ENCODE measurements at places on chromosomes 16 and 17.
A peak's percentile ranks its signal among the peaks of the same experiment; 100 is the strongest.

DNA sequence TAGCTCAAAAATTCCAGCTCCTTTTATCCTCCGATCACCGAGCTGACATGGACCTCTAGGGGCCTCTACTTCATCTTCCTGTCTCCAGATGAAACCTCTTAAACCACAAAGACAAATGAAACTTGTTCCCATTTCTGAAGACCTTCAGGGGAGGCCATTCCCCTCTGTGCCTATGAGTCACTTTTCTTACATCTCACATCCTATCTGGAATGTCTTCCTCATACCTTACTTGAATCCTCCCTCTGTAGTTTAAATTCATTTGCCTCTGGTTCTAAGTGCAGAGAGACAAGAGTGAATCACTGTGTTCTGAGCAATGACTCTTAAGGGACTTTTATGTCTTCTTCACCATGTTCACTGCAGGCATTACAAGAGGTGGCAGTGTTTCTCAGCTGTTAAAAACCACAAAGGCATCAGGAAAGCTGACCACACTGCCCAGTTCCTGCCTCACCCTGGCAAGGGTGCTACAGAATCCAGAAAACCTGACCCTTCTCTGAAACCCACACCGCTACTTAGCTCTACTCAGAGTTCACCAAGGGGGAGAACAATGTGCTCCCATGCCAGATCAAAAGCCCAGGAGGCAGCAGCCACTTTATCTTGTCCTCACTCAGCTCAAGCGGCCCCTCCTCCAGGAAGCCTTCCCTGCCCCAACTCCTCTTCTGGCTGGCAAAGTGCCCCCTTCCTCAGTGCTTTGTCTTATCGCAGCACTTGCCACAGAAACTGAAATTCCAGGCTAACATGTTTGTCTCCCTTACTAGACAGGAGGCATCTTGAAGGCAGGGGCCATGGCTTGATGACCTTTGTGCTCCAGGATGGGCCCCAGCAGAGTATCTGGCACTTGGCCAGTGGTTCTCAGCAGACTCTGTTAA lies 6.4 kb downstream of the CUEDC1 start:
- DNase-seq: peak; percentile 72

DNA sequence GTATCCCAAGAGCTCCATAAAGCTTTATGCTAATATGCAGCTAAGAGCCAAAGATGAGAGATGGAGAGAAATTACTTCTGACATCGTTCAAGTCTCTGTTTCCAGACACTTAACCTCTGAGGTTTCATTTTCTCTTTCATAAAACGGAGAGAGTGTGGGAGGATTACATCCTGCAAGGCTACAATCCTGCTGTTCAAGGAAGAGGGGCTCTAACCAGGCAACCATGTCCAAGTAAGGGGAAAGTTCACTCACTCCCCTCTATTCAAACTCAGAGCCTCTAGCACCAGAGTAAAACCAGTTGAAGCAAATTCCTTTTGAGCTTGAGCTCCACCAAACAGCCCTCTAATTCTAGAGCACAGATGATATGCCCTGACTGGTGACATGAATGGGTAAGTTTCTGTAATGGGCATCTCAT lies 397.4 kb downstream of the NPIPA8 start:
- DNase-seq: no peak

- no peak for DNase-seq
Measured at GRCh38 chr16:80174416-80174815, 366.4 kb upstream of the DYNLRB2 start.

- no peak for DNase-seq
Measured at GRCh38 chr17:31647661-31648060, 211.4 kb downstream of the COPRS start.

- DNase-seq: no peak
Measured at GRCh38 chr17:64202683-64203344, 60.2 kb downstream of the TEX2 start.

- no peak for DNase-seq
Measured at GRCh38 chr17:78965491-78965924, 14.2 kb downstream of the LGALS3BP start.

DNA sequence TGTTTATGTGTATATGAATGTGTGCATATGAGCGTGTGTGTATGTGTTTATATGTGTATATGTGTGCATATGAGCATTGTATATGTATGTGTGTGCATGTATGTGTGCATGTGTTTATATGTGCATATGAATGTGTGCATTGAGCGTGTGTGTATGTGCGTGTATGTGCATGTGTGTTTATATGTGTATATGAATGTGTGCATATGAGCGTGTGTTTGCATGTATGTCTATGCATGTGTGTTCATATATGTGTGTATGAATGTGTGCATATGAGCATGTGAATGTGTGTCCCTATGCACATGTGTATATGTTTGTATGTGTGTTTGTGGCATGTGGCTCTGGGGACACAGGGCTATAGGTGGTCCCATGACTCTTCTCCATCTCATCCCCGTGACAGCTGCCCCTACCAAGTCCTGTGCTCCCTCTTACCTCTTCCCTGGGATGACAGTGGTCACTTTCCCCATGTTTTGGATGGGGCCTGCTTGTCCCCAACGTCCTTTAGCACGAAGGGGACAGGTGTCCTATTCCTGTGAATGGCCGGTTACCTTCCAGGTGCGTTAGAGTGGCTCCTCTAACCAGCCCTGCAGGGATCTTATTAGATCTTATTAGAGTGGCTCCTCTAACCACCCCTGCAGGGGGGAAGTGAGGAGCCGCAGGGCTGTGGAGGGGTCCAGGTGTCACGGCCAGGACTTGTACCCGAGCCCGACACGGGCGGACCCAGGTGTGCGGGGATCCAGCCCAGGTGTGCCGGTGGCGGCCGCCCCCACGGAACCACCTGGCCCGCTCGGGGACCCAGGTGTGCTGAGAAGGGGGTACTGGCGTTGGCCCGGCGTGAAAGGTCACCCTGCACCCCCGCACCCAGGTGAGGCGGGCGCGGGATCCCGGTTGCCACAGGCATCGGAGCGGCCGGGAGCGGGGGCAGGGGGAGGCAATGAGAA lies 105.6 kb downstream of the SEC14L1 start:
- DNase-seq: peak; percentile 51

DNA sequence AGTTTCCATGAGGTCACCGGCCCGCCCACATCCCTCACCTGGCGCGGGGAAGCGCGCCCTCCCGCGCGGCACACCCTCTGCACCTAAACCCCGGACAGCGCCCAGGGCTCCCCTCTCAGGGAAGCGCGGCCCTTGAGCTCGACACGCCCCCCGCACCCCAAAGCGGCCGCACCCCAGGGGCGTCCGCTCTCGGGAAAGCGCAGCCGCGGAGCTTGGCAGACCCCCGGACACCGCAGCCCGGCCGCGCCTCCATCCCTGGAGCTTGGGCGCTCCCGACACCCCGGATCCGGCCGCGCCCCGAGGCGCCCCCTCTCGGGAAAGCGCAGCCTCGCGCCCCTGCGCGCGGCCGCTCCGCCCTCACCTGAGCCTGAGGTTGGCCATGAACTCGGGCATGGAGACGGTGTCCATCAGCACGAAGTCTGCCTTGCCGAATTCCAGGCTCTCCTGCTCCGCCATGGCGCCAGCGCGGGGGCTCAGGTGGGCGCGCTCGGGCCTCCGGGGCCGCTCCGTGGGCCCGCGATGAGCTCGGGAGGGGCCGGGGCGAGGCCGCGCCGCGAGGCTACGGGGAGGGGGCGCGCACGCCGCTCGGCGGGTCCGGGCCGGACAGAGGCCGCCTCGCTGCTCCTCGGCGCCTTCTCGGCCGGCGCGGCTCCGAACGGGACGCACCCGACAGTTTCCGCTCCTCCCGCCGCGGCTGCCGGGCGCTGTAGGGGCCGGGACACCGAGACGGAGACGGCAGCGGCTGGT lies at the start of gene MYO1D:
Gene MYO1D (minus strand): TSS at position 708 of the 747 bp plus-strand sequence. CDS start 252 bp downstream, at position 456.
- peak; percentile 92 for DNase-seq

DNA sequence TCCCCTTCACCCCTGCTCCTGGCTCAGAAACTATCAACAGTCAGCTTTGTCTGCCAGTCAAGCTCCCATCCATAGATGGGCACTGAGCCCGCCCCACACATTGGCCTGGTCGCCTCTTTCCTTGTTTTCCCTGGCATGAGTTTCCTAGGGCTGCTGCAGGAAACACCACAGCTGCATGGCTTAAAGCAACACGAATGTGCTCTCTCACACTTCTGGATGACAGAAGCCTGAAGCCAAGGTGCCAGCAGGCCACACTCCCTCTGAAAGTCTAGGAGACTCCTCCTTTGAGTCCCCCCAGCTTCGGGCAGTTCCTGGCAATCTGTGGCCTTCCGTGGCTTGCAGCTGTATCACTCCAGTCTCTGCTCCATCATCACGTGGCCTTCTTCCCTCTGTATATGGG lies 69.9 kb downstream of the TBC1D16 start:
- DNase-seq: peak; percentile 34

DNA sequence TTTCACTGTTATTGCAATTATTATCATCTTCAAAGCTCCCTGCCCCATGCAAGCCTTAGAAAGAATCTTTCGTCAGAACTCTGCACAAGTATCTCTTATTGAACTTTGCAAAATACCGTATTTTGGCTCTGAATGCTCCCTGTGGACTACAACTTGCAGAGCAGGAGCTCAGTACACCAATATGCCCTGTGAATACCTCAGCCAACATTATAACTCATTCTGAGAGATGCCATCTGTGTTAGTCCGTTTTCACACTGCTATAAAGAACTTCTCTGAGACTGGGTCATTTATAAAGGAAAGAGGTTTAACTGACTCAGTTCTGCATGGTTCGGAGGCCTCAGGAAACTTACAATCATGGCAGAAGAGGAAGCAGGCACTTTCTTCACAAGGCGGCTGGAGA lies 87.2 kb upstream of the XYLT1 start:
- DNase-seq: peak; percentile 11

GRCh38 chr16:49834531-49835151 lies 21.3 kb downstream of the ZNF423 start:
- peak; percentile 72 for DNase-seq

GRCh38 chr17:67492824-67493517 lies 115.9 kb downstream of the PITPNC1 start:
- DNase-seq: peak; percentile 33

DNA sequence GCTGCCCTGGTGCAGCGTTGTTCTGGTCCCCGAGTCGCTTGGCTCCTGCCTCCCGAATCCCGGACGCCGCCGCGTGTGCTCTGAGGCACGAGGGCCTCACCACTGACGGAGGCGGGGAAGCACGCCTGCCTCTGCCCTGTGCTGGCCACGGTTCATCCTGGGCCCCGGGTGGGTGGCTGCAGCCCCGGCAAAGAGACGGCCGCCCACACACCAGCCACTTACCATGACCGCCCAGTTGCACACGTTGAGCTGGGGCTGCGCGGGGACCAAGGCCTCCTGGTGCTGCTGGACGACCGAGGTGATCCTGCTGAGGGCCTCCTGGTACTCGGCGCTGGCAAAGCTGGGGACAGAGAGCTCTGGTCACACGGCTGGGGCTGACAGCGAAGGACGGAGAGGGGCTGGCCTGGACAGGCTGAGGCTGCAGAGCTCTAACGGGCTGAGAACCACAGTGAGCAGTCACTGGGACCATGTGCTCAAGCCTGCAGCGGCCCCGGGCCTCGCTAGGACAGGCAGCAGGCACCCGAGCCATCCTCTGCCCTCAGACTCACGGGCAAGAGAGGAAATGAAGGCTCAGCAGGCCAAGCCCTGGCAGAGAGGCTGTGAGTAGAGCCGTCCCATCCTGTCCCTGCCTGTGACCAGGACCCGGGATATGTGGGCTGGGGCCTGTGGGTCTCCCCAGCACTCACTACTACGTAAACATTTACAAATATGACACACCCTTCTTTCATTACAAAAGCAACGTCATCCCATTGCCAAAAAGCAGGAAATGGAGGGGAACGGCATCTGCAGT lies 6.3 kb upstream of the APRT start:
- no peak for DNase-seq

DNA sequence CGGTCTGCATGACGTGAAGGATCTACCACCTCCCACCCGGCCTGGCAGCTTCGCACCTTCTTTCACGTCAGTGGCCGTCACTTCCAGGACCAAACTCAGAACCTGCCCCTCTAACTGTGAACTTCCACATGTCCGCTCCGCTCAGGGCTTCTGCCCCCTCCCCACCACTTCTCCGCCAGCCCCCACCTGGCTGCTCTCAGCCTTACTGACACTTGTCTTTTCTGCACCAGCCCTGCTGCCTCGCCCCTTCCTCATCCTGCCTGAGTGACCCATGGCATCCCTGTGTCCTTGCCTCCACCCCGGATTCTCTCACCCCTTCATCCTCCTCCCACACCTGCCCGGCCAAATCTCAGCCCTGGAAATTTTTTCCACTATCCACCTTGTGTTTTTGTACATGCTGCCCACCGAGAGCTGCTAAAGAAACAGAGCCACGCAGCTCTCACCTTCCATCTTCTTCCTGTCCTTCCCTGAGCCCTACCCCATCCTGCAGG lies 14.2 kb downstream of the PIMREG start:
- no peak for DNase-seq

DNA sequence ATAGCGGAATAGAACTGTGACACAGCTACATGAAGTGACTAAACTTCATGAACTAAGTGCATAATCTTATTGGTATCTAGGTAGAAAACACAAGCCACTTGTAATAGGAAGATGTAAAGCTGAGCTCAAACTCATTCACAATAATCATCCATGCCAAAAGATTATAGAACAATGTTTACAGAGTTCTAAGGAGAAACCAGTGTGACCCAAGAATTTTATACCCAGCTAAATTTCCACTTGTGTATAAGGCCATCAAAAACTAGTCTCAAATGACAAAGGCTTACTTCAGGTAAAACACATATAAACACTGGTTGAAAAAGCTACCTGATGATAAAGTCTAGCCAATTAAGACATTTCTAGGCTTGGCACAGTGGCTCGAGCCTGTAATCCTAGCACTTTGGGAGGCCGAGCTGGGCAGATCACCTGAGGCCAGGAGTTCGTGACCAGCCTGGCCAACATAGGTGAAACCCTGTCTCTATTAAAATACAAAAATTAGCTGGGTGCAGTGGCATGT lies 16.9 kb upstream of the CPD start:
- no peak for DNase-seq

- DNase-seq: no peak
Measured at GRCh38 chr16:69562813-69563212, 3.0 kb upstream of the NFAT5 start.

DNA sequence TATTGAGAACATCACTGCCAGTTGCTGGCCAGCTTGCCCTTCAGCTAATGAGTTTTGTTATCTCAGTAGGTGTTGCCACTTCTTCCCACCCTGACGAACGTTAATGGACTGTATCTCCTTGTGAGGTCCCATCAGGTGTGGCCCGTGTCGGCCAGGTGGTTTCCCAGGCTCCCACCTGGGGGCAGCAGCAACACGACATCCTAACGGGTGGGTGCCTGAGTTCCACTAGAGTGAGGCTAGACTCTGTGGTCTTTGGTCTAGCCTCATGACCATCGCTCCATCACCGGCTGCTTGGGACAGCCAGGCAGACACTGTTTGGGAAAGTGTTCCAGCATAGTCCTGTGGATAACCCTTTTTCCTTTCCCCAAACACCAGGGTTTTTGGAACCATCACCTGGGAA lies 45.6 kb upstream of the LCMT1 start:
- DNase-seq: peak; percentile 79

All from endodermal cell (in vitro differentiated cells).